Activated CD8-positive, alpha-beta memory T cell treated with anti-CD3 and anti-CD28 coated beads for 1 hour (primary cell): ENCODE measurements at places on chromosomes 1 and 21.
A peak's percentile ranks its signal among the peaks of the same experiment; 100 is the strongest.

DNA sequence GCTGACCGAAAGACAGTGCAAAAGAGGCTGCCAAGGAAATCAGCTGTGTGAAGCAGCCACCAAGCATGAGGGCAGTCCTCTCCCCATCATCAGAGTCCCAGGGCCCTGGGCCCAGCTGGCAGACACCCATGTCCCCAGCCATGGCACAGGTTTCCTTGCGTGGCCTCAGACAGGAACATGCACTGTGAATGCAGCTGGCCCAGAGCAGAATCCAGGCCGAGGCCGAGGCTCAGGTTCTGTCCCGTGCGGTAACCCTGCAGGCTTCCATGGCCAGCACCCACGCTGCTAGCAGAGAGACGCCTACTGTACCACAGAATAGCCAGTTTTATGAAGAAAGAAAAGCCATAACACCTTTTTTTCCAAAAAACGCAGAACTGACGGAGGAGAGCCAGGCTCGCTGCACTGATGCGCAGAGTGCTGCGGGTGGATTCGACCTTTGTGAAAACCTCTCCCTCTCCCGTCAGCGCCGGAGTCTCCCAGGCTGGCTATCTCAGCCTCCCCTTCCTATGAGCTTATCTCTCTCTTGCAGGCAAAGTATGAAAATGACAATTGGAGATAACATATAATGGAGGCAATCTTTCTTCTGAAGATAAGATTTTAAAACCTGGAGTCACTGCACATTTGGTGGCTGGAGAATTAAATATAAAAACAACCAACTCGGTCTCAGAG, 106.6 kb downstream of the NPHP4 start:
- no peak for DNase-seq

- no peak for DNase-seq
Observed at GRCh38 chr1:160161965-160162705, 10.7 kb downstream of the ATP1A4 start.

DNA sequence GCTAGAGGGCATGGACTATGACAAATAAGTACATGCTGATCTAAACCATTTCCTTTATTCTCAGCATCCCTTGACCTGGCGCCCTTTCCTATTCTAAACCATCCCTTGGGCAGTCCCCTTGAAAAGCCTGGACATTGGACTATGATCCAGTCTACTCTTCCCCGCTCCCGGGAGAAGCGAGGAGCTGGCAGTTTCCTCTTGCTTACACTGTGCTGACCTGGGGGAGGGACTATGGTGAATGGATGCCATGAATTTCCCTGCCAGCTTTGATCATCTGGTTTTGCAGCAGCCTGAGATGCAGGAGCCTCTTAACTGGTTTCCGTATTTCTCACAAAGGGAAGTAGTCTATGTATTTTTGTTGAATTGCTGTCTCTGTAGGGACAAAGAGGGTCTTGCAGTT, 121.7 kb downstream of the KIF26B start:
- DNase-seq: no peak

DNA sequence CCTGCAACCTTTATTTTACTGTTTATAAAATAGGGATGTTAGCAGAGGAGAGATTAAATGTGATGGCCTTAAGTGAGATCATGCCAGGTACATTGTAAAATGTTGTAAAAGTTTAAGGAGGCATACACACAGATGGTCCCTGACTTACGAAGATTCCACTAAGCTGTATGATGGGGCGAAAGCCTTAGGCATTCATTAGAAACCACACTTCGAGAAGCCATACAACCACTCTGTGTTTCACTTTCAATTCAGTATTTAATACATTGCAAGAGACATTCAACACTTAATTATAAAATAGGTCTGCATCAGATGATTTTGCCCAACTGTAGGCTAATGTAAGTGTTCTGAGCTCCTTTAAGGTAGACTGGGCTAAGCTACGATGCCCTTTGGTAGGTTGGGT, 3.7 kb downstream of the SMPDL3B start:
- no peak for DNase-seq

DNA sequence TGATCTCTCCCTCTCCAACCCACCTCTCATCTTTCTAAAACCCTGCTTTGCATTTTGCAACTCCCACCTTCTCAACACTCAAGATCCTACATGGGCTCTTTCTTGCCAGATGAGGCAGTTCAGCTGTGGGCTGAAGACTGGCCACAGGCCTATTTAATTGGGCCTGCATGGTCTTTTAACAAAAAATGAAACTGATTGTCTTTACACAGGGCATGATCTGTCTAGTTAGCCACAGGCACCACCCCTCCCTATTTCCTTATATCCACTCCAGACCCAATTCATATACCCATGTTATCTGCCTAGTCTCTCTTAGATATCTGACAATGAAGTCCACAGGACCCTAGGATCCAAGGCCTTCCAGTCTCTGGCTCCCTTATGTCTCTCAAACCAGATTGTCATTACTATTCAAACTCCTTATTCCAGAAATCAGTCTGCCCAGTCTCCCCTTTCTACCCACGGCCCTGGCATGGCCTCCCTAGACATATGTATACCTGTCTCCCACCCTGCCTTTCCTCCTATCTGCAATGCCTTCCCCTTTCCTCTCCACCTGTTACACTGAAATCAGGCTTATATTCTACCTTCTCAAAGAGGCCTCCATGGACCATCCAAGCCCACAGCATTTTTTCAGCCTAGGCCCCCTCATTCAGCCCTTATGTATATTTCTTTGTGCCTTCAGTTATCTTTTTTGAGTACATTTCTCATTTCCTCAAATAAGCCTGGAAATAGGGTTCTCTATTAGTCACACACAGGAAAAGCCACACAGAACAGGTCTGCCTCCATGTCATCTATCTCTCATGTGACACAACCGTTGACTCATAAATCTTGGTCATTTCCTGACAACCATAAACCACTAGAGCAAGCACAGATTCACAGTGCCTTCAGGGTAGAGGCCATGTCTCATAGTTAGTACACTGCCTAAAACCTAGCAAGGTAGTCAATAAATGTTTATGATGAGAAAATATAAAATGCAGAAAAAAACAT, 39.0 kb downstream of the LPAR3 start:
- no peak for DNase-seq

- DNase-seq: no peak
Observed at GRCh38 chr1:89322402-89322801, 41.5 kb upstream of the GBP6 start.

DNA sequence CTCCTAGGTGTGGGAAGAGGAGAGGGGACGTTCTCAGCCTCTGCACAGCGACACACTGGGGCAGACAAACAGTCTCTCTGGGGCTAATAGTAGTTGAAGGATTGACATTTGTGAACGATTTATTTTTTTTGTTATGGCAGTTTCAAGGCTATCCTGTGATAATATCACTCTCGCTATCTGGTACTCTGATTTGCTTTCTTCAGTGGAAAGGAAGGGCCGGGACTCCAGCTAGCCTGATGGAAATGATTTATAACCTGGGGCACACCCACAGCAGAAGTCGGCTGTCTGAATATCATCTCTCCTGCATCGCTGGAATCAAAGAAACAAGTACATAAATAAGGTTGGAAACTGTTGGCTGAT, 122.7 kb downstream of the KCNN3 start:
- DNase-seq: no peak

- no peak for DNase-seq
Observed at GRCh38 chr1:36455386-36455785, 5.1 kb upstream of the OSCP1 start.

GRCh38 chr1:147225193-147225730, at the start of gene FMO5:
TSS of gene FMO5 (minus strand) at chr1:147225339. CDS start at chr1:147225029, 310 bp downstream.
- peak; percentile 10 for DNase-seq

GRCh38 chr1:19752083-19752696, 47.5 kb downstream of the TMCO4 start:
- DNase-seq: no peak

- no peak for DNase-seq
Observed at GRCh38 chr1:164579381-164579780, 20.4 kb downstream of the PBX1 start.

DNA sequence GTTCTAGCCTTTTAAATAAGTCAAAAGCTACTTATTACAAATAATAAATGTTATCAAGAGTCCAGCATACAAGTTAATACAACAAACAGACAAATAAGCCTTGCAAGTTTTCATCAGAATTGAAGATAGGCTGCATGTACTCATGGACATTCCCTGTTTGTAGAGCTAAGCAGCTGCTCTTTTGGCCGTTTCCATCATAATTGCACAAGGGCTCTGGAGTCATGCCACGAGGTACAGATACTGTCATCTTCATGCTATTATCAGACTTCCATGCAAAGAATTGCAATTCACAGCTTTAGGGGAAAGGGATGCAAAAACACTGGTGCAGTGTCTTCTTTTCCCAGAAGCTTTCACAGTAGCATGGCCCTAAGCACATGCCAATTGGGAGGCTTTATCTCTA, 52.8 kb upstream of the TBX15 start:
- no peak for DNase-seq

- no peak for DNase-seq
Observed at GRCh38 chr1:58608945-58609344, 31.9 kb upstream of the TACSTD2 start.

DNA sequence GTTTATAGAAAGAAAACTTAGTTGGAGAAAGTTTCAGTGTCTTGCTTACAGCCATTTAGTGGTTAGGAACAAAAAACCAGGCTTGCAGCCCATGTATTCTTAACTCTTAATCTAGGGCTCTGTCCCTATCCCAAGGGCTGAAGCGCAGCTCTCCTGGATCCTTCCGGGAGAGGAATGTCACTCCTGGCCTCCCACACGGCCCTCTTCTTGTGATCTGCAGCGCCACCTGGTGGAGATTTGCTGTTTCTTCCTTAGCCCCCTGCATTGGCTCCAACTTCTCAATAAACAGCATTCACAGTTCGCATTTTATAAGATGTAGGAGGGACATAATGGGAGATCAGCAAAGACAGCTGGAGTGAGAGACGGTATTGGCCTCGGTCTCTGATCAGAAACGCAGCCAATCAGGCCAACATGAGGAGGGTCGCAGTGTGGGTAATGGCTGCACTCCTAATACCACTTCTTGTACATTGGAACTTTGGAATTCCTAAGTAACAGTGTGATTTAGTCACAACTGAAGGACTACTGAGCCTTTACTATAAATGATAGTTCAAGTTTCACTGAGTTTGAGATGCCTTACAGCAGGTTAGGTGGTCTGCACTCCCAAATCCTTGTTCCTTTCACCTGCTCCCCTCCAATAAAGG, 283.4 kb downstream of the ASTN1 start:
- no peak for DNase-seq

DNA sequence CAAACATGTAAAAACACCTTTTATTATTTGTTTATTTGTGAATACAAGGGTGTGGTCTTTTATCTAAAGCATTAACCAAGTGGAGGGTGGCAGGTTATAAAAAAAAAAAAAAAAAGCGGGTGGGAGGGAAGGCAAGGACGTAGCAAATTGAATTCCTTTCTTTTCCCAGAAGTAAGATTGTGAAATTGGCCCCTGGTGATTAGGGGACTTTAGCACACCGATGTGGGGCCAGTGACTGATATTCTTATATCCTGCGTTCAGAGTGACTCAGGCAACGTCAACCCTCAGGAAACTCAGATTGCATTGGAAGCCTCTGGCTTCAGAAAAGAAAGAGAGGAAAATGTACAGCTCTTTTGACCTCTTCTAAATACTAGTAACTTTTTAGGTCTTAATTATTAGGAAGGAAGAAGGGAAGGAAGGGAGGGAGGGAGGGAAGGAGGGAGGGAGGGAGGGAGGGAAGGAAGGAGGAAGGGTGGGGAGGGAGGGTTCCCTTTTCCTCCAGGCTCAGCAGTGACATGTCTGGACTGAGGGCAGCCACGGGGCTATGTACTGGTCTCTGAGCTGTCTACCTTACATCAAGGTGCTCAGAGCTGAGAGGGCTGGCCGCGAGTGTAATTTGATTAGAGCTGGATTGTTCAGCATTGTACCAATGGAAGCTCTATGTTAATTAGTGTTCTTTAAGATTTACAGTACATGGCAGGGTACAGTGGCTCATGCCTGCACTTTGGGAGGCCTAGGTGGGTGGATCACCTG, 30.2 kb downstream of the EVA1C start:
- no peak for DNase-seq

- DNase-seq: no peak
Observed at GRCh38 chr1:2312515-2313301, 78.6 kb downstream of the MORN1 start.

DNA sequence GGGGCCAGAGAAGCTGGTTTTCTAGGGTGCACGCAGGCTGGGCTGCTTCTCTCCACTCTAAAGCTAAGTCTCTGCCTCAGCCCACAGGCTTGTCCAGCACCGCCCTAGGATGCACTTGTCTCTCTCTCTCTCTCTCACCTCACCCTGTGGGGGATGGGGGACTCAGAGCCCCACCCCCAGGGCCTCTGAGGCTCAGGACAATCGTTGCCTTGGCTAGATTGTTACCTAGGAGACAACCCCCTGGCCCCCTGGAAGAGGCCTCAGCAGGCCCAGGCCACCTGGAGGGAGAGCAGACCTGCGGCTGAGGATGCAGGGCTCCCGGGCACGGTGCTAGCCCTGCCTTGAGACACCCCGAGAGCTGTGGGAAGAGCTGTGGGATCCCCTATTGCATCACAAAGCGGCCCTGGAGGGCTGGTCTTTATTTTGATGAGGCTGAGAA, at the start of gene ACTRT2:
Gene ACTRT2, plus strand, starts transcription at position 235 of the 439 bp plus-strand sequence. CDS start 220 bp downstream, outside the sequence.
- DNase-seq: no peak

DNA sequence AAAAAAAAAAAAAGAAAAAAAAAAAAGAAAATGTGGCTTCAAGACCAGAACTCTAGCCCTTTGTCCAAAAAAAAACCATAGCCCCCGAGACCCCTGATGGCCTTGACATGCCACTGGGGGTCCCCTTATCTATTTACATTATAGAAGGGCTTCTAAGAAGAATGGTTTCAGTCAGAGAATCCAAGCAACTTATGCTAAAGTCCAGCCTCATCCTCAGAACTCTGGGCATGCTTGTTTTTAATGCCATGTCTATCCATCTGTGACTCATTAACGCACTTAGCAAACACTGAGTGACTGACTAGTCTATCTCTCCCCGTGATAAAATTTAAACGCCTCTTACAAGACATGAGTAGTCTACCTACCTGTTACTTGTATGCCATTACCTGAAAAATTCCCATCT, 29.3 kb downstream of the ERG start:
- DNase-seq: no peak

GRCh38 chr1:240056350-240056749, 35.3 kb upstream of the FMN2 start:
- DNase-seq: no peak

DNA sequence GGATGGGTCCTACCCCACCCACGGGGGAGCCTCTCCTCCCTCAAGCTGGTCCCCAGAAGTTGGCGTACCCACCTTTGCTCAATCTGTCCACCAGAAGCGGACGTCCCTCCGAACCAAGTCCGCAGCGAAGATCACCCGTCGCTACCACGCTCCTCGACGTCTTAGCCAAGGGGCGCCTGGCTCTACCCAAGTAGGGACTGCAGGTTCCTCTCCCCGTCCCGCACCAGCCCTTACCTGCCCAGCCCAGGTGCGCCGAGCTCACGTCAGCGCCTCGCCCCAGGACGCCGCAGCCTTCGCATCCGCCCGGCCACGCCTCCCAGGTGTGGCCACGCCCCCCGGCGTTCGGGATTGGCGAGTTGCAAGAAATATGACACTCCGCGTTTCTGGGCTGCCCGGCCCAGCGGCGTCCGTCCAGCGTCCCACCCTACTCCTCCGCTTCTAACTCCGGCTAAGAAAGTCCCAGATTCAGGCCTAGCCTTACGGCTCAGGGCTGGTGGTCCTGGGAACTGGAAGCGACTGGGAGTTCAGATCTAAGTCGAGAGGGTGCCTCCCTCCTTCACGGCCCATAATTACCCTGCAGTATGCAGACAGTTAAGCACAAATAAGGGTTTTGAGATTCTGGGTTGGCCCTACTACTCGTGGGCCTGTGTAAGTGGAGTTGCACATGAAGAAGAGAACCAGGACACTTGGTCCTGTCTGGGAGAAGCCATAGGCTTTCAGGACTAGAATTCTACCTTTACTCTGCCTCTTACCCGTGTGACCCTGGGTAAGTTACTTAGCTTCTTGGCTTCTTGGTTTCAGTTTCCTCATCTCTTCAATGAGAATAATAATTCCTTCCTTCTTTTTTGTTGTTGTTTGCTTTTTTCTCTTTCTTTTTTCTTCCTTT, at the start of gene IRF6:
Gene IRF6, minus strand, starts transcription at position 268 of the 886 bp plus-strand sequence. CDS start 4,729 bp downstream, outside the sequence.
- peak; percentile 61 for DNase-seq
